ENCODE measurements at places on chromosomes 5 and 9. TPM values are rescaled to one million over a fixed set of nuclear protein-coding genes. Genes with fewer than 3 reads are reported as not detected.

The NTNG2 gene
- 0.84 TPM for polyA plus RNA-seq

The CD274 gene
- 17.4 TPM for polyA plus RNA-seq

The SEMA6A gene
- 0.50 TPM for polyA plus RNA-seq

The CCNO gene
- 0.14 TPM for polyA plus RNA-seq

GRCh38 chr5:9652295-9652694 lies 22.1 kb upstream of the TAS2R1 start:
- DNase-seq: no peak

DNA sequence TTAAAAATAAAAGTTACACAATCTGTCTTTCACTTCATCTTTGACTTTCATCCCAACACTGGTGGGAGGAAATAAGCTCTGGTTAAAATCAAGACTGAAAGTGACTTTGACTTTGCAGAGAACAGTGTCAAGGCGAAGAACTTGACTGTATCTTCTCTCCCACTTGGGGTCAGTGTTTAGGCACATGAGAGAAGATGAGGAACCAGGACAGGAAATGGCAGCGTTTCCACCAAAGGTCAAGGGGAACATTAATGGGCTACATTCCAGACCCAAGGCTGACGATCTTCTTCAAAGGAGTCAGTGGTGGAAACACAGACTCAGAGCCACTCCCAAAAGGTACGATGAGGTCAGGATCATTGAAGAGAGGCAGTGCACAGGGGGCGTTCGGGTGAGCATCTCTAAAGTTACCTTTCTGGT lies 409.5 kb downstream of the ARHGEF28 start:
- peak; percentile 69 for DNase-seq

- DNase-seq: no peak
Observed at GRCh38 chr5:145293716-145294115, 541.4 kb downstream of the PRELID2 start.

DNA sequence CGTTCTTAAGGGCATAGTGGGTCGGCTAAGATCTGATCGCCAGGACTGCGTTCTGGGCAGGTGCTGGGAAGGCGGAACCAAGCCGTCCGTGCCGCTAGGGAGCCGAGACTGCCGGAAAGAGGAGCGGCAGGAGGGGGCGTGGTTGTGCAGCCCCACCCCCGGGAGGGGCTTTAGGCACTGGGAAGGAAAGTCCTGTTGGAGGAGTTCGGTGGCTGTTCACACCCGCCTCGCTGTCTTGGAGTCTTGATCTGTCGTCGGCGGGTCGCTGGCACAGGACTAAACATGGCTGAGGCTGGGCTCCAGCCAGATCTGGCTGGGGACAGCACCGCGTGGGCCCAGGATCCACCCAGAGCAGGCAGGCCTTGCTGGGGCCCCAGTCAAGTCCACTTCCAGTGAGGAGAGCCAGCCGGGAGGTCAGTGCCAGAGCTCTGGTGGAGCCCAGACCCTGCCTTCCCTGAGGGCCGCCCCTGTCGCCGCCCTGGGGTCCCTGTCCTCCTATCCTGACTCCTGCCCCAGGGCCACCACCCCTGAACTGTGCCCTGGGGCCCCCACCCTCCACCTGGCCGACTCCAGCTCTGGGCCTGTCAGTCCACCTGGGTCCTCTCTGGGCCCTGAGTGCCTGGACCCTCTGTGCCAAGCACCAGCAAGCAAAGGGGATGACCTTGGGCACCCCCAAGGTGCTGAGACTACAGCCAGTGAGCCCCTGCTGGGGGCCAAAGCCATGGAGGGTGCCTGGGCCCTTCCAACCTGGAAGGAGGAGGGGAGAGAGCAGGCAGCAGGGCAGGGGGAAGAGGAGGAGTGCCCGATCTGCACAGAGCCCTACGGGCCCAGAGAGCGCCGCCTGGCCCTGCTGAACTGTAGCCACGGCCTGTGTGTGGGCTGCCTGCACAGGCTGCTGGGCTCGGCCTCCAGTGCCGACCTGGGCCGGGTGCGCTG lies 4.5 kb downstream of the RNF208 start:
- DNase-seq: no peak

DNA sequence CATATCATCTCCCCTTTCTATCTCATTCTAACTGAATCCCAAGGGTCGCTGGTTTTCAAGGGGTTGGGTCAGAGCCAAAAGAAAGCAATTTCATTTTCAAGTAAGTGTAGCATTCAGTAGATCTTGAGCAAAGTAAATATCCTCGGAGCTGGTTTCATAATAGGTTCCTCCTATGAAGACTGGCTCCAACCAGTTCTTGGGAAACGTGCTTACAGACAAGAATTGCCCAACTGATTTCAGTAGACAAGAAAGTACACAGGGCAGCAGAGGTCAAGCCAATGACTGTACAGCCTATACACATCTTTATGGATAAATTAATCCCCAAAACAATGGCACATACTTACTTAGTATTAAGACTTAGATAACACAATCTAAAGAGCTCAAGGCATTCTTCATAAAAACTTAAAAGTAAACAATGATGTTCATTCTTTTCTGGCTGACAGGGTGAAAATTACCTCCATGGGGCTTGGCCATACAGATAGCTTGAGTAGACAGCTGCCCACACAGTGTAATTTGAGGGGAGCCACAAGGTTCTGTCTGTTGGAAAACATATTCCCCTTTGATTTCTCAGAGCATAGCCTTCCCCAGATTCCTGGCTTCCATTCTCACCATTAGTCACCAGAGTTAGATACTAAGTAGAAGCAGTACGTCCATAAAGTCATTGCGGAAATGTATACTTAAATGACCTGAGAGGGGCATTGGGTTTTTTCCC lies 163.9 kb downstream of the ARRDC3 start:
- DNase-seq: peak; percentile 85

DNA sequence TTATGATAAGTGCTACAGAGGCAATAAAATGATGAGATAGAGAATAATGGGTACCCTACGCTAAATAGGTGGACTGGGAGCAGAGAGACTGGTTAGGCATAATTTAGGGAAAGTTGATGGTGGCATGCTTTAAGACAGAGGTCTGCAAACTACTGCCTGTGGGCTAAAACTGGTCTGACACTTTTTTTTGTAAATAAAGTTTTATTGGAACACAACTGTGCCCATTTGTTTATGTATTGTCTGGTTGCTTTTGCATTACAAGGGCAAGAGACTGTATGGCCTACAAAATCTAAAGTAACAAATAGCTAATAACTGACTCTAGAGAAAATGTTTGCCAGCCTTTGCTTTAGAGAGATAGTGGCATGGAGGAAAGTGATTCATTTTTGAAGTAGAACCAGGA lies 2.5 kb downstream of the ERCC6L2 start:
- no peak for DNase-seq

DNA sequence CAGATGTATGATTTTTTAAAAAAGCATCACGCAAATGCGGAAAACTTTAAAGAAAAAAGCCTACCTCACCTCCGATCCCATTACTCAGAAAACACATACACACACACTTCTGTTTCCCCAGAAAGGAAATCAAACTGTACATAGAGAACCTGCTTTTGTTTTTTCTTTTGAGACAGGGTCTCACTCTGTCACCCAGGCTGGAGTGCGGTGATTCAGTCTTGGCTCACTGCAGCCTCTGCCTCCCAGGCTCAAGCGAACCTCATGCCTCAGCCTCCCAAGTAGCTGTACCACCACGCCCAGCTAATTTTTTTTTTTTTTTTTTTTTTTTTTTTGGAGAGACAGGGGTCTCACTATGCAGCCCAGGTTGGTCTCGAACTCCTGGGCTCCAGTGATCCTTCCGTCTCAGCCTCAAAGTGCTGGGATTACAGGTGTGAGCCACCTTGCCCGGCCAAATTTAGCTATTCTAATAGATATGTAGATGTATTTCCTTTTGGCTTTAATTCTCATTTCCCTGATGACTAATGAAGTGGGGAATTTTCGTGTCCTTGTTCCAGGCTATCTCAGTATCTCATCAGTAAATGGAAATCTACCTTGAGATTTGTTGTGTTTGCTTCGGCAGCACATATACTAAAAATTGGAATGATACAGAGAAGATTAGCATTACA lies 25.7 kb upstream of the EEIG1 start:
- DNase-seq: peak; percentile 36

GRCh38 chr9:83523684-83524083 lies 14.5 kb downstream of the FRMD3 start:
- no peak for DNase-seq

DNA sequence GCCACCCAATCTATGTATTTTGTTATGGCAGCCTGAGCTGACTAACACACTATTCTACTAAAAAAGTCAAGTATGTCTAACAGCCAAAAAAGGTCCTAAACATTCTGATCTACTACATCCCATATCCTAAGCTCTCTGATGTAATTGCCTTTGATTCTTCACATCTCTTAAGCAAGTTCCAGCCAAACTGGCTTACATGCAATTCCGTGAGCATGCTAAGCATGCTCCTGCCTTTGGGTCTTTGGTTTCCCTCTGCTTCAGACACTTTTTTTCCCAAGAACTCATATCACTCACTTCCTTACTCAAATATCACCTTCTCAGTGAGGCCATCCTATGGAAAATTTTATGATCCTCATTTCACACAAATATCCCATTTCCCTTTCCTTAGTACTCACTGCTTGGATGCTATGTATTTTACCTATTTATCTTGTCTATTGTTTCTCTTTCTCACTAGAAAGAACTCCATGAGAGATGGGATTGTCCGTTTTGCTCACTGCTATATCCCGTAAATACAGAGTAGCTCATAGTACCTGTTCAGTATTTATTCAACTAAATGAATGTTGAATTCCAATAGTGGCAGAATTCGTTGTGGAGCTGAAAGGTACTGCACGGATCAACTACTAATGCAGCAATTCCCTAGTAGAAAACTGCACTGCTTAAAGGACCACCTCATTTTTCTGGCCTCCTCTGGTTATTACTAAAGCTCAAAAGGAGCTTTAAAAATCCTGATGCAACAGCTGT lies 2.3 kb upstream of the SLC12A2 start:
- no peak for DNase-seq

GRCh38 chr9:124673063-124673462 lies 98.0 kb downstream of the NR6A1 start:
- no peak for DNase-seq

- no peak for DNase-seq
Observed at GRCh38 chr5:134008266-134008749, 3.5 kb upstream of the VDAC1 start.

GRCh38 chr5:39299962-39300361 lies 64.3 kb downstream of the C9 start:
- no peak for DNase-seq

DNA sequence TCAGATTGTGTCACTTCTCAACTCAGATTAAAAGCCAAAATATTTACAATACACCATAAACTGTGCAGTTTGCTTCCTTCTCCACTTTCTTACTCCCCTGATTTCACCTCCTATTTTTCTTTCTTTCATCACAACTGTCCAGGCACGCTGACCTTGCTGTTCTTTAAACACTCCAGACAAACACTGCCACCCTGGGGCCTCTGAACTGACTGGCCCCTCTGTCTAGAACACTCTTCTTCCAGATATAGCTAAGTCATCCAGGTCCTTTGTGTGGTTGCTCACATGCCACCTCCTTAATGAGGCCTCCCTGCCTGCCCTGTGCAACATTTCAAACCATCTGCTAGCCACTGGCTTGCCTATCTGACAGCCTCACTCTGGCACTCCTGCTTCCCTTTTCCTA lies 46.6 kb downstream of the ATG10 start:
- DNase-seq: peak; percentile 19

GRCh38 chr5:132102101-132102701 lies 28.6 kb downstream of the CSF2 start:
- no peak for DNase-seq

DNA sequence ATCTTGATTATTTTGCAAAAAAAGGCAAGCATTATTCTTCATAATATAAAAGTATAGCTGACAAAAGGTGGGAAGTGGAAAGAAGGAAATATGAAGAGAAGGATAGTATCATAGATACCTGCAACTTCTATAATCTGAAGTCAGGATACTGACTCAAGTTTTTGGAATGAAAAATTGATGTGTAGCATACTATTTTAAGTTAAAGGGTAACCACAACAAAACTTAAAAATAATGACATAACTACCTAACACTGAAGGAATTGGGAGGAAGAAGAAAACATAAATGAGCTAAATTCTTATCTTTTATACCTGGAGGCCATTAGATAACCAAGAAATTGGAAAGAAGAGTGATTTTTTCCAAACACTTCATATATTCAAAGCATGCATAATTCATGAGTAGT lies 51.8 kb upstream of the TLE1 start:
- DNase-seq: no peak

GRCh38 chr9:134432471-134432870 lies 106.2 kb downstream of the RXRA start:
- DNase-seq: no peak

GRCh38 chr5:150809363-150809762 lies 30.8 kb downstream of the SMIM3 start:
- DNase-seq: no peak

GRCh38 chr5:116498503-116499048 lies 76.0 kb downstream of the SEMA6A start:
- no peak for DNase-seq

DNA sequence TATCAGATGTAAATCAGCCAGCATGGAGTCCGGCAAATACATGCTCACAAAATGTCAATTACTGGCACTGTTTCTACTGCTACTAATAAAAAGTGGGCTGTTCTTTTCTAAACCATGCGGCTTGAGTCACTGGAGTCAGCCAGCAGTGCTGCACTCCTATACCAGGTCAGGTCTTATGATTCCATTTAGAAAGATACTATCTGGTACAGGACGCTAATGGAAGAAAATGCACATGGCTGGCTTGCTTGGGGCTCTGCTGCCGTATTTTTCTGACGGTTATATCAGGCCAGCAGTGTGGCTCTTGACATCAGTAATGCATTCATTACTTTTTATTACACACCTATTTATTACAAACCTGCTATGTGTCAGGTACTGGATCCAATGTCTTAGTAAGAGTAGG lies 74.3 kb downstream of the NDFIP1 start:
- no peak for DNase-seq

DNA sequence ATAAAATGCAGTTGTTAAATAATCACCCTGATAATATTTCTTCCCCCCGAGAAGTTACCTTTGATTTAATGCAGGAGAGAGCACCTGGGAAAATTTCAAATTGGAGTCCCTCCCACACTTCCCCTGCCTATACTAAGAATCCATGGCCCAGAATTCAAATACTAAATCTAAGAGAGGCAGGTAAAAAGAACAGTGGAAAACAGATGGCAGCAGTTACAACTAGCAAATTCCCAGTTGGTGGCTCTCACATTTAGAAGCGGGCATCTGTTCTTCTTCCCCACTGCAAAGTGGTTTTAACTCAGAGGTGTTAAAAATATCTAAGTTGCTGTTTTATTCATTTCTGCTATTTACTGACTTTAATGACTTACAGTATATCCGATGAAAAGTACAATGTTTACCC lies 210.4 kb upstream of the ELAVL2 start:
- DNase-seq: no peak

- no peak for DNase-seq
Observed at GRCh38 chr9:34496149-34496712, 26.6 kb downstream of the ENHO start.

DNA sequence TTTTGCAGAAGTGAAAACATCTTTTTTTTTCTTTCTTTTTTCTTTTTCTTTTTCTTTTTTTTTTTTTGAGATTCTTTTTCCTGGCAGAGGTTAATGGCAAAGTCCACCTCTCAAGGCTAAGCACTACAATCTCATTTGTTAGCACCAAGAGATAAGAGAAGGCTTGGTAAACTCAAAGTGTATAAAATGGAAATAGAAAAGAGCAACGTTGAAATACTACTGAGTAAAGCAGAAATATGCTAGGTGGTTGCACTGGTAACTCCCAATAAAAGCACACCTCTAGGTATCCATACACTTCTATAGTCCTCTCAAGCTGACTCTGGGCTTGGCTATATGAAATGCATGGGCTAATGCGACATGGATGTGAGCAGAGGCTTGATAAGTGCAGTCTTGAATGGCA lies 188.9 kb downstream of the RAB3C start:
- no peak for DNase-seq
